ENCODE measurements at places on chromosomes 13 and 19.

DNA sequence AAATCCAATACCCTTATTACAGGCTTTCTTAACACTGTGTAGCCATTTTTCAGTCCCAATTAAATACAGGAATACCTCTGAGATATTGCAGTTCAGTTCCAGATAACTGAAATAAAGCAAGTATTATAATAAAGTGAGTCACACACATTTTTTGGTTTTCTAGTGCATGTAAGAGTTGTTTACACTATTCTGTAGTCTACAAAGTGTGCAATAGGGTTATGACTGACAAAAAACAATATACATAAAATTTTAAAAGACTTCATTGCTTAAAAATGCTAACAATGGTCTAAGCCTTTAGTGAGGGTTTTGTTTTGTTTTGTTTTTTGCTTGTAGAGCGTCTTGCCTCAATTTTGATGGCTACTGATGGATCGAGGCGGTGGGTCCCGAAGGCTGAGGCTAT, 434.4 kb upstream of the NBEA start:
- peak; percentile 50 for DNase-seq

DNA sequence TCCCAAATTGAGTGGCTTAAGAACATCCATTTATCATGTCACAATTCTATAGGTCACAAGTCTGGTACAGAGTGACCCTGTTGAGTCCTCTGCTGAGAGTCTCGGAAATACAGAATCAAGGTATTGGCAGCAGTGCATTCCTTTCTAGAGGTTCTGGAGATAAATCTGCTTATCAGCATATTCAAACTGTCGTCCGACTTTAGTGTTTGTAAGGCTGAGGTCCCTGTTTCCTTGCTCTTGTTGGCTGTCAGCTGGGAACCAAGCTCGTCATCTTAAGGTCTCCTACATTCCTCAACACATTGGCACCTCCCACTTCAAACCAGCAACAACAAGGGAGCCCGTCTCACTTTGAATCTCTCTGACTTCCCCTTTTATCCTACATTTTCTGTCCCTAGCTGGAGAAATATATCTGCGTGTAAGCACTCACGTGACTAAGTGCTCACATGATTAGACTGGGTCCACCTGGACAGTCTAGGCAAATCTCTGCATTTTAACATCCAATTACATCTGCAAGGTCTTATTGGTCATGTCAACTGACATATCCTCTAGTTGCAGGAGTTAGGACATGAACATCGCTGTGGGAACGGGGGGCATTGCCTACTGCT, 886.8 kb downstream of the PCDH9 start:
- no peak for DNase-seq

DNA sequence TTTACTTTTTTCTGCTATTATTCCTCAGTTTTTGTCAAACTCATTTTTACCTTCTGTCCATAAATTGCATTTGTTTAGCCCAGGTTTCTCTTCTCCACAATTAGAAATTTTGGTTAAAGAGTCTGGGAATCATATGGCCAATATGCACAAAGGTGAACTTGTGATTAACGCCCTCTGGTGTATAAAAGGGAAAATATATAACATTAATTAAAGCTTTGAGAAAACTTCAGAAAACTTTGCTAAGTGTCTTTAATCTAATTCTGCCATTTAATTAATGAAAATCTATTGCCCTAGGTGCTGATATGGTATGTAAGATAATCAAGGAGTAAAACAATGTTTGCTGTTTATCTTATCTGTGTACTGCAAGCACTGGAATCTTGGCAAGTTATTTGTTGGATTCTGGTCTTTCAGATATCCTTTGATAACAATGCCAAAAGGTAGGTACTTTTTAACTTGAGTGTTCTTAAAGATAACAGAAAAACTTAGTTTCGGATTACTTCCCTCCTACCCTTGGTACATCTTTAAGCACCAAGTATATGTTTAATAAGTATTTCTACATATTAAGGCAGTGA, 402.6 kb downstream of the SUCLA2 start:
- DNase-seq = peak; percentile 19

DNA sequence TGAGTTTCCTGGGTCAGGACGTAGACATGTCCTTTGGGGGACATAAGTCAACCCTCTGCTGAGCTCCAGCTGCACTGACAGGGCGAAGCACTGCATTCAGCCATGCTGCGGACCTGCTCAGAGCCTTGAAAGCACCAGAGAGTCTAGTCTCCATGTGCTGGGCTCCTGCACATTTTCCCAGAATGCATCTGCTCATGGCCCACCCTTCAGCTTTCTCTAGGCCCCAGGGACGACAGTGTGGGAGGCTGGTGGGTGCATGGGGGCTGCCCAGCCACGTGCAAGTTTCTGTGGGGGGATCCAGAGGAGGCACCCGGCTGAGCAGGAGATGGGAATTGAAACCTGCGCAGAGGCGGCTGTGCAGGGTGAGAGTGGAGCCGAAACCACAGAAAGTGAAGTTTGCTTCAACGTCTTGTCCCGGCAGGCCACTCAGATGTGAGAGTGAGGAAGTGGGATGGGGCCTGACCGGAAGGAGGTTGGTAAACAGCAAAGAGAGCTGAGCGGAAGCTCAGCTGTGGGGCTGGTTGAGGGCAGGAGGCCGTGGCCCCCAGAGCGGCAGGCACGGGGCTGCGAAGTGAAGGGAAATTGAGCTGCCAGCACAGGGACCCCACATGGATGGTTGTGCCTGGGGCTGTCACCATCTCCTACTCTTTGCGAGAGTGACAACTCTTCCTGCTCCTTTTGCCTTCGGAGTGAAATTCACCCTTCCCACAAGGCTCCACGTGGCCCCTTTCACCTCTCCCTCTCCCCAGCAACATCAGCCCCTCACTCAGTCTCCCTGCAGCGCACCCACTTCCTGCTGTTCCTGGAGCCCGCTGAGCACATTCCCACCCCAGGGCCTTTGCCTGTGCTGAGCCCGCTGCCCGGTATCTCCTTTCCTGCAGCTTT, 11.8 kb downstream of the PGLS start:
- no peak for DNase-seq

DNA sequence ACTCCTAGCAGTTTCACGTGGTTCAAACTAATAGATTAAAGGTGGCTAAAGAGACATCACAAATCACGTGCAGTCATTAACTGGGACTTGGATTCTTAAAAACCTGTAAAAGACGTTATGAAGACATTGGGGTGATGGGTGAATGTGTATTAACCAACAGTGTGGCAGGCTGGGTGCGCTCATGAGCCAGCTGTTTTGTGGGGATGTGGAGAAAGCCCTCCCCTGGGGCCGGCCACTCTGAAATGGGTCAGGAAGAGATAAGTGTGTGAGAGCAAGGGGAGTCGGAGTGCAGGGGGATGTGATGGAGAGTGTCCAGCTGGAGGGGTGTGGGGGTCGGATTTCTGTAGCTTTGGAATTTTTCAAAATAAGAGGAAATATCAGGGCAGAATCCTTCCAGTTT, 10.4 kb downstream of the UPF1 start:
- peak; percentile 33 for DNase-seq

- peak; percentile 84 for DNase-seq
Measured at GRCh38 chr19:1041835-1042685, 2.2 kb downstream of the ABCA7 start.

DNA sequence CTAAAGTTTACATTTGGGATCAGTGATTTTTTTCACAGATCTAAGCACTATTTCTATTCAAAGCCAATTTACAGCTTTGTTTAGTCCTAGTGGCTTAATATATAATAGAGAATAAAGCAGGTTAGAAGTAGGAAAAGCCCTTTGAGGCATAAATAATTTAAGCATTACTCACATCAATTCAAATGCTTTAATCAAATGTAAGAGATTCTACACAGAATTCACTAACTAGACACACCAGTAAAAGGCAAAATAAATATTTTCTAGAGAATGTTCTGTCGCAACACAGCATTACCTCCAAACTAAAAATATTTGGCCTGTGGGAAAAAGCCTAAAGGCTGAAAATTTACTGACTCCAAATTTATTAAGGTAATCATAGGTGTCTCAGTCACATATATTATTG, 31.3 kb downstream of the KCTD12 start:
- DNase-seq = peak; percentile 14

DNA sequence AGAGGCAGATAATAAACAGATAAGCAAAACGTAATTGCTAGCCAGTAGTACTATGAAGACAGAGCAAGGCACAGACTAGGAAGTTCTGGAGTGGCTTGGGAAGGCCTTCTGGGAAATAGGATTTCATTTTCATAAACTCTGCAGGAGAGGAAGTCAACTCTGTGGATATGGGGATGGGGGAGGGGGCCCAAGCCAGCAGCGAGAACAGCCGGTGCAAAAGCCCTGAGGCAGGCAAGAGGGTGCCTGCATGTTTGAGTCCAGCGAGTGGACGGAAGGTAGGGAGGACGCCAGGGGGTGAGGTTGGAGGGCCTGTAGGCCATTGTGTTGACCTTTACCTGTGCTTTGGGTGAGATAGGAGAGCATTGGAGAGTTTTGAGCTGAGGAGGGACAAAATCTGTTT, 9.0 kb upstream of the ASF1B start:
- no peak for DNase-seq

DNA sequence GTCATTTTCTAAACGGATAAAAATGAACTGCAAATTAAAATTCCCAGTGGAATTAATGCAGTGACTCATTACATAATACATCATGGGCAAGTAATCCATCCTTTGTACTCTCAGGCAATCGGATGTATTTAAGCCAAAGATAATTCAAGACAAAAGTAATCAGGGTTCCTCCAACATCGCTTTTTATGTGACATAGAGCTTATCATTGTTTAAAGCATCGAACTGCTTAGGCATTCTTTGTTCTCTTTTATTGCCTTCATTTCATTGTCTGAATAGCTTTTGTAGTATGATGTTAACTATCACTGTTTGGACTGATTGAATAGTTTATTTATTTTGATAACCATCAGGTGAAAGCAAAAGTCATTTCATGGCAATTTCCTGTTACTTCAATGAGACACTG, 209.4 kb downstream of the ITGBL1 start:
- DNase-seq = no peak

DNA sequence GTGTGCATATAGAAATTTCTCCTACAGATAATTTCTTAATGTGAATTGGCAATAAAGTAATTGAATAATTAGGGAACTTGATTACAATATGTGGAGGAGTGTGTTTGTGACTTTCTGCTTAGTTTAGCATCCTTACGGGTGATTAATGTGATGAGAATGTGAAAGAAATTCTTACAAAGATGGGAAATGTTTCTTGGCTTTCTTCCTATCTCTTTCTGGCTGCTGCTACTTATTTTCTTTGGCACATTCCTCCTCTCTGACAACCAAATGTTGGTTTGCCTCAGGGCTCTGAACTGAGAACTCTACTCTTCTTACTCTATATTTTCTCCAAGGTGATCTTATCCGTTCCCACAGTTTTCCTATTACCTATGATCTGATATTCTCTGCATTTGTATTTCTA, 300.1 kb downstream of the TBC1D4 start:
- peak; percentile 32 for DNase-seq

- DNase-seq = no peak
Measured at GRCh38 chr19:30878495-30878894, 470.7 kb downstream of the TSHZ3 start.

DNA sequence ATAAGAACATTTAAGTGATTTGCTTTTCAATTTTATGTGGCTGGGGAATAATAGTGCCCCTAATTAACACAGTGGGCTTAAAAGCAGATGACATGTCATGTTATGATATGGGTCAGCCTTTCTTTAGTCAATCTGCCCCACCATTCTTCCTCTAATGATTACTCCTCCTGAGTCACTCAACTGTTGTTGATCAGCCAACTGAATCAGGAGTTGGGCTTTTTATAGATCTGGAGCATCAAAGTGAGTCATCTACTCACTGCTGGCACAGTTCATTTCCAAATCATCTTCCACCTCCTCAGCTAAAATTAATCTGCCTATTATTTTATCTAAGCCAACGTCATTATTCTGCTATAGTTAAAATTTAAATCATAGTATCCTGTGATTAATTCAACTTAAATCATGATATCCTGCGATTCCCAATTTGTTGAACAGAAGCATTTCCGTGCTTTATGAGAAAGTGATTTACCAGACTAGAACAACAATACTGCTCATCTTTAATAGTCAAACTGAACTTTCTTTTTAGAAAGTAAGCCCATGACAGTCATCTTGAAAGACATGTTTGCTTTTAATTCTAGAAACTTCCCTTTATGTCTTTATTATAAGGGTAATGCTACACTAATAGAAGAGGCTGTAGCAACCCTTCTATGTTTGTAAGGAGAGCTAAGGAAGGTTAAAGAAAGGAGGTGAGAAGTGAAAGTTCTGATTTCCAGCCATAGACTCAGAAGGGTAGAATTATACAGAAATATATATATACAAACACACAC, 551.4 kb downstream of the TBC1D4 start:
- peak; percentile 26 for DNase-seq

- peak; percentile 24 for DNase-seq
Measured at GRCh38 chr13:39016787-39017186, 21.1 kb downstream of the PROSER1 start.

DNA sequence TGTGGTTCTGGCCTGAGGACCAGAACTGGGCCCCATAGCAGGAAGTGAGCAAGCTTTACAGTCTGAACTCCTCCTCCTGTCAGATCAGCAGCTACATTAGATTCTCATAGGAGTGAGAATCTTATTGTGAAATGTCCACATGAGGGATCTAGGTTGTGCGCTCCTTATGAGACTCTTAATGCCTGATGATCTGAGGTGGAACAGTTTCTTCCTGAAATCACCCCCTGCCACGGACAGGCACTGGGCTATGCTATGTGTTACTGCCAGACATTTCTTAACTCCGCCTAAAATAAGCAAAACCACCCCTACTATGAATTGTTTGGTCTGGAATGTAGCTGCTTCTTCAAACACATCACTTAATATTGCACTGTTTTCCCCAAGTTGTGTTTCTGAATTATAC, 4.6 kb downstream of the FBXL3 start:
- DNase-seq = peak; percentile 57

GRCh38 chr13:27026396-27026795, 145.2 kb downstream of the USP12 start:
- DNase-seq = no peak

GRCh38 chr19:4709440-4710280, 14.0 kb downstream of the DPP9 start:
- no peak for DNase-seq

GRCh38 chr13:111143865-111144540, 28.9 kb downstream of the ARHGEF7 start:
- DNase-seq = peak; percentile 30

GRCh38 chr13:107799001-107799400, 416.3 kb downstream of the LIG4 start:
- DNase-seq = peak; percentile 18

DNA sequence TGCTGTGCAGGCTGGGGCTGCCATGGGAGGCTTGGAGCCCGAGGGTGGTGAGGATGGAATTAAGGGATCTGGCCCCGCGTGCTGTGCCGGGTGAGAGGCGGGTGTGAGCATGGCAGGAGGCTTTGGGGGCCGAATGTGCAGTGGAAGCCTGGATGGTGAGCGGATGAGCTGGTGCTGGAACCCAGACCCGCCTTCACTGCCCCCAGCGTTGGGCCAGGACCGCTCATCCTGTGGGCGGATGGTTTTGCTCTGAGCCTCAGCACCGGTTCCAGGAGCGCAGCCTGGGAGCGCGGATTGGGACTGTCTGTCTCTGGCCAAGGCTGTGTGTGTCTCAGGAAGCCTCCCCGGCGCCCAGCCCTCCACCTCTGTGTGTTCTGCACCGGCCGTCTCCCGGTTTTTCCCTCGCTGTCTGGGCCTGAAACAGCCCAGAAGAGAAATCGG, 16.7 kb downstream of the KDM4B start:
- no peak for DNase-seq
